Chondrocyte (in vitro differentiated cells): ENCODE measurements at places on chromosomes 7 and 10. TPM values are rescaled to one million over a fixed set of nuclear protein-coding genes. Genes with fewer than 3 reads are reported as not detected.

DNA sequence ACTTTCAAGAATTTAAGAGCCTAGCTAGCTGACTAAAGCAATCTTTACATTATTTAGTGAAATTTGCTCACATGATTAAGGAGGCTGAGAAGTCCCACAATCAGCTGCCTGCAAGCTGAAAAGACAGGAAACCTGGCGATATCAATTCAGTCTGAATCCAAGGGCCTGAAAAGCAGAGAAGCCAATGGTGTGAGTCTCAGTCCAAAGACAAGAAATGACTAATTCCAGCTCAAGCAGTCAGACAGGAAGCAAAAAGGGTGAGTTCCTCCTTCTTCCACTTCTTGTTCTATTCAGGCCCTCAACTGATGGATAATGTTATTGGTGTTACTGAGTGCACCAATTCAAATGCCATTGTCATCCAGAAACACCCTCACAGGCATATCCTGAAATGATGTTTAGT is 1231.6 kb upstream of the CELF2 start:
- no peaks in the 10 kb centered on the region for H3K36me3 ChIP-seq
- no peak overlapping the region for H3K4me3 ChIP-seq
- H3K4me1 ChIP-seq: no peaks in the 10 kb centered on the region

DNA sequence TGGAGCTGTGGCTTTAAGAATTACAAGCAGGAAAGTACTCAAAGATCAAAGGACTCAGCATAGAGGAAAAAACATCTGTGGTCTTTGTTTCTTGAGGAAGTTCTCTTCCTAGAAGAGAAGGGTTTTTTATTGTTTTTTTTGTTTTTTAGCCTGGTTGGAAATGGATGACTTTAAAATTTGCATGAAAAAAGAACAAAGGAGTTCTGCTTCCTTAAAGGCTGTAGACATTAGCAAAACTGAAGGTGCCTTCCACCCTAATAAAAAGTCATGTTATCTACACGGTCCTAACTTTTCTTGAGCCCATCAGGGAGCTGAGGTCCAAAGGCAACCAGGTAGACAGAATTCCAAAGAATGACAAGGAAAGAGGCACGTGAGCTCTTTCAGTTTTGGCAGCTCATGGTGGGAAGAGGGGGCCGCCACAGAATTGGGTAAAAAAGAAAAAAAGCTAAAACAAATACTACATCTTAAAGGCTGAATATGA is 356.6 kb downstream of the SH2D4B start:
- no peaks in the 10 kb centered on the region for H3K4me1 ChIP-seq
- no peak overlapping the region for H3K27ac ChIP-seq
- H3K4me3 ChIP-seq: no peak overlapping the region
- peaks cover 9% of the 10 kb centered on the region for H3K27me3 ChIP-seq
- DNase-seq: no peak

- H3K36me3 ChIP-seq: no peaks in the 10 kb centered on the region
- H3K27ac ChIP-seq: no peak overlapping the region
- H3K4me1 ChIP-seq: no peaks in the 10 kb centered on the region
- DNase-seq: no peak
Observed at GRCh38 chr7:121262221-121262620, 66.6 kb upstream of the WNT16 start.

DNA sequence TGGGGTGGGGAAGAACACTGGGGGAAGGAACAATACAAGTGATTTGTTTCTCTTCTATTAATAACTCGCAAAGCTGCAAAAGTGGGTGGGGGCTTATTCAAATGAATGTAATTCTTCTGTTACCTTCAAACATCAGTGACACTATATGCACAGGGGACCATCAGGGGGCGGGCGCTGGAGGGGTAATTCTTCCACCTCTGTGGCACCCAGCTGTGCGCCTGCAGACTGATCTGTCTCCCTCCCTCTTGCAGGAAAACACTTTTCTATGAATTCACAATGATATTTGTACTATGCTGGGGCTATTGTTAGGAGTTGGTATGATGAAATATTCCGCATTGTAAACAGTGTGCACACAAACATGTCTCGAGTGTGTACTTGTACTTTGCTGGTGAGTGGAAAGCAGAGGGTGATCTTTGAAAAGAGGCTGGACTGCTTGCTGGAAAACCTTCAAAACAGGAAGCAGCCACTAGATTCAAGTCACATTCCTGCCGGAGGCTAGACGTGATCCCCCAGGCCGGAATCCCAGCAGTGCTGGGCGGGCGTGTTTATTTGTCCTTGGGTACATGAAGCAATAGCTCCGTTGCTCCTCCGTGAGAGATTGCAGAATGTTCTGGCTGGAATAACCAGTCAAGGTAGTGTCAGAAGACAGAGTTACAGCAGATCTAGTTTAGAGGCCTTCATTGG is 15.8 kb upstream of the BNIP3 start:
- no peaks in the 10 kb centered on the region for H3K36me3 ChIP-seq
- peak overlapping the region; percentile 65 for H3K27ac ChIP-seq
- peak overlapping the region; percentile 26 for H3K4me3 ChIP-seq
- DNase-seq: no peak
- peaks cover 3% of the 10 kb centered on the region for H3K27me3 ChIP-seq
- H3K4me1 ChIP-seq: peaks cover 22% of the 10 kb centered on the region

DNA sequence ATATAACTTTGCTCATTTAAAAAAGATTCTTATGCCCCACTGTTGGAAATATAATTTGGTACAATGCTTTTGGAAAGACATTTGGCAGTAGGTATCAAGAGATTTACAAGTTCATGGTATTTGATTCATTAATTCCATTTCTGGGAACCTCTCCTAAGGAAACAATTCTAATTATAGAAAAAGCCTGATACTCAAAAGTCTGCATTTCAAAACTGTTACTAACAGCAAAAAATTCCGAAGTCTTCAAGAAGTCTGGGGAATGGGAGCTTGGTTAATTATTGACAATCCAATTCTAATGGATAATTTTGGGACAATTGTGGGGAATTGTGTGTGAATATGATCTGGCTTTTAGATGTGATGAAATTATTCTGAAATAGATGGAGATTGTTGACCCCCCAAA is 59.6 kb downstream of the HDAC9 start:
- no peaks in the 10 kb centered on the region for H3K36me3 ChIP-seq
- H3K27me3 ChIP-seq: no peaks in the 10 kb centered on the region
- H3K27ac ChIP-seq: peak overlapping the region; percentile 86
- no peak overlapping the region for H3K4me3 ChIP-seq

DNA sequence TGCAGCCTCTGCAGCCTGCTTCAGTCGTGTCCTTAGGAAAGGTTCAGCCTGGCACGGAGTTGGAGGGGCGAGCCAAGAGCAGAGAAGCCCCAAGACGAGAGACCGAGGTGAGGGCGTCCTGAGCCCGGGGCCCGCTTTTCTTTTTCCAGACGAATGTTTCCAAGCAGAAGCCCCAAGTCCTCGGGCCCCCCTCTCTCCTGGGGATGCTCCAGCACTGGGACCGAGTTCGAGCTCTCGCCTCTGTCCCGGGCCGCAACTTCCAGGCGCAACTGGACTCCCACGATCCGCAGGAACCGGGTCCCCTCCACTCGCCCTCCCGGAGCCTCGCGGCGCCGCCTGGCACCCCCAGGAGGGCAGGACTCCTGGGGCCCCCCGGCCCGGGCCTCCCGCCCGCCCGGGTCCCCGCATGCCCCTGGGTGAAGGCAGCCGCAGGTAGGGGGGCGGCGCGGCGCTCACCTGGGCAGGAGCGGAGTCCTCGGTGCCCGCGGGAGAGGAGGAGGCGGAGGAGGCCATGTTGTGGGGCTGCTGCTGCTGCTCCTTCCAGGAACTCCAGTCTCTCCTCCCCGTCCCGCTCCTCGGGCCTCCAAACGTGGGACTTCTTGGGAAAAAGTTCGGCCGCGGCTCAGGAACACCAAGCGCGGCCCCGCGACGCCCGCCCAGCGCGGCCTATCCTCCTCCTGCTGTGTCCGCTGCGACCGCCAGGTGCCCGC is 45.3 kb upstream of the CDK1 start:
- H3K4me3 ChIP-seq: peak overlapping the region; percentile 68
- no peak overlapping the region for H3K27ac ChIP-seq
- H3K36me3 ChIP-seq: no peaks in the 10 kb centered on the region
- DNase-seq: peak; percentile 83
- H3K4me1 ChIP-seq: peaks cover 7% of the 10 kb centered on the region

- no peak overlapping the region for H3K27ac ChIP-seq
- no peaks in the 10 kb centered on the region for H3K27me3 ChIP-seq
- no peak overlapping the region for H3K4me3 ChIP-seq
Observed at GRCh38 chr10:109007514-109007913, 915.8 kb downstream of the XPNPEP1 start.

GRCh38 chr7:35424869-35425495 is 171.1 kb upstream of the TBX20 start:
- no peak overlapping the region for H3K4me3 ChIP-seq
- H3K27me3 ChIP-seq: peaks cover 26% of the 10 kb centered on the region
- no peak for DNase-seq

DNA sequence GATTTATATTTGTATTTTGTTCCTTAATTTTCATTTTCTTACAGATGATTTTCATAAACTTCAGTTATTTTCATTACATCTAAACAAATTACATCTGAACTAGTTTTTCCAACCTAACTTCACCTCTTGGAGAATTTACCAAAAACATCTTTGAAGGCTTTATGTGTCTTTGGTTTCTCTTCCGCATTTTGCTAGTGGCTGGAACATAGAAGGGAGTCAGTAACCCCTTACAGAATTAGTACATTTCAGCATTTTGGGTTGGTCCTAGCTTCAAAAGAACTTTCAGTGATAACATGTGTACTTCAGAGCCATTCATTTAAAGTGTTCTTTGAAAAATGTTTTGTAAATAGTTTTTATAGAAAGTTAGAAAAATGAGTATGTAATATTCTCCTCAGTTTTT is 169.8 kb upstream of the MTPN start:
- no peak for DNase-seq
- H3K4me1 ChIP-seq: no peaks in the 10 kb centered on the region
- H3K27me3 ChIP-seq: peaks cover 4% of the 10 kb centered on the region
- no peaks in the 10 kb centered on the region for H3K36me3 ChIP-seq

DNA sequence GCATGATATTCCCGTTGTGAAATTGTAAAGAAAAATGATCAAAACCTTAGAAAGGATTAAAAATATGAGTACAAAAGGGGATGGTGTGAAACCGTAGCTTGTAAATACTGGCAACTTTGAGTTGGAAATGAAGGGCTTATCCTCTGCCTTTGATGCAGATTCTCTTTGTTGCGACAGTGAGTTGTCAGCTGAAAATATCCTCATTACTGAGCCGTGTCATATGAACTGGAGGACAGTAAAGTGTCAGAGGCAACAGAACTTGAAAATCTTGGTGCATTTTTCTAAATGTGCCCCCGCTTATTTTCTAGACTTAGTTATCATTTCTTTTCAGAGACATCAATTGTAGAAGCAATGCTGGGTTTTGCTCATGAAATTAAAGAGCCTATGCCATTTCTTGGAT is 170.5 kb upstream of the NPS start:
- H3K36me3 ChIP-seq: peaks cover 29% of the 10 kb centered on the region
- no peaks in the 10 kb centered on the region for H3K27me3 ChIP-seq
- no peak overlapping the region for H3K27ac ChIP-seq
- no peak for DNase-seq

- H3K4me1 ChIP-seq: peaks cover 9% of the 10 kb centered on the region
- no peak overlapping the region for H3K27ac ChIP-seq
- no peak overlapping the region for H3K4me3 ChIP-seq
Observed at GRCh38 chr10:74890460-74890859, 64.1 kb downstream of the KAT6B start.

The KCNMA1 gene
- total RNA-seq: 76.1 to 87.6 TPM (median 86.7 TPM) in 3 replicates

The FANK1 gene
- total RNA-seq: 2.5 to 5.1 TPM (median 3.3 TPM) in 3 replicates

The MYL10 gene
- 3.4 to 5.1 TPM (median 4.7 TPM) in 3 replicates for total RNA-seq

The LRRC18 gene
- total RNA-seq: not detected in 3 replicates

The SLC13A1 gene
- total RNA-seq: not detected in 3 replicates

The AOAH gene
- not detected in 3 replicates for total RNA-seq
